RPMI8226 (cell line): ENCODE measurements at places on chromosomes 4 and X.

GRCh38 chr4:24895461-24895860, 17.4 kb downstream of the CCDC149 start:
- no peak for DNase-seq

DNA sequence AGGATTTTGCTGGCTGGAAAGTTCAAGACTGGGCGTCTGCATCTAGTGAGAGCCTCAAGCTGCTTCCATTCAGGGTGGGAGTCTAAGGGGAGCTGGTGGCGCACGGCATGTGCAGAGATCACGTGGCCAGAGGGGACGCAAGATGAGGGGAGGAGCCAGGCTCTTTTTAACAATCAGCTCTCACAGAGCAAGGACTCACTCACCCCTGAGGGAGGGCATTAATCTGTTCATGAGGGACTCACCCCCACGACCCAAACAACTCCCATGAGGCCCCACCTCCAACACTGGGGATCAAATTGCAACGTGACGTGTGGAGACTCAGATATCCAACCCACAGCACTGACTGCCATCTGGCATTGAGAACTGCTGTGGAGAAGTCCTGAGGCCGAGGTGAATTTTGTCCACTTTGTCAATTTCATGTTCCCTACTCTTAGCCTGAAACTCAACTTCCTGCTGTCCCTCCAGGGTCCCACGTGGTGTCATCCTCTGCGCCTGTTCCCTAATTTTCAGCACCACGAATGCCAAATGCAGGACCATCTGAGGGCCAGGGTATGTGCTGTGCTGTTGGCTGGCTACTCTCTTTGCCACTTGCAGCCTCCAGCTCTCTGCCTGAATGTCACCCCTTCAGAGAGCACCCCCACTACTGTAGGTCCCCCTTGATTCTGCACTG, 5.6 kb downstream of the ZFP92 start:
- DNase-seq, result no peak

- no peak for DNase-seq
These were observed 254.7 kb downstream of the PALLD start for GRCh38 chr4:168751263-168752225.

- DNase-seq, result peak; percentile 3
These were observed 110.9 kb upstream of the ANK2 start for GRCh38 chr4:112938461-112939058.

- no peak for DNase-seq
These were observed 85.6 kb downstream of the CPE start for GRCh38 chr4:165464376-165464775.

GRCh38 chr4:153013202-153013977, 77.3 kb downstream of the FHDC1 start:
- DNase-seq, result no peak

GRCh38 chr4:185210102-185210981, 944 bp downstream of the SNX25 start:
- DNase-seq, result peak; percentile 34

GRCh38 chr4:40888933-40889332, 139.2 kb downstream of the NSUN7 start:
- no peak for DNase-seq

DNA sequence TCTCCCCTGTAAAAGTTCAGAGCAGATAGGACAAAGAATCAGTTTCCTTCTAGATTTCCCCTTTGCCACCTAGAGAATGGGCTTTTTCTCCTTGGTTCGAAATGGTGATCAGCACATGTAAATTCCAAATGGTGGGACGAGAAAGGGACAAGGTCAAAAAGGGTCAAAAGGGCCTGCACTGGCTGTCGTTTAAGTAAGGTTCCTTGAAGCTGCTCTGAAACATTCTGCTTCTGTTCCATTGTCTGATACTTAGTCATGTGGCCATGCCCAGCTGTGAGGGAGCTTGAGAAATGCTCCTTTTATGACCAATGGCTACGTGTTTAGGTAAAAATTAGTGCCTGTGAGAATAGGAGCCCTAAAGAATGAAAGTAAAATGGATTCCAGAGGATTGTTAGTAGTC, 165.9 kb upstream of the CENPE start:
- no peak for DNase-seq

DNA sequence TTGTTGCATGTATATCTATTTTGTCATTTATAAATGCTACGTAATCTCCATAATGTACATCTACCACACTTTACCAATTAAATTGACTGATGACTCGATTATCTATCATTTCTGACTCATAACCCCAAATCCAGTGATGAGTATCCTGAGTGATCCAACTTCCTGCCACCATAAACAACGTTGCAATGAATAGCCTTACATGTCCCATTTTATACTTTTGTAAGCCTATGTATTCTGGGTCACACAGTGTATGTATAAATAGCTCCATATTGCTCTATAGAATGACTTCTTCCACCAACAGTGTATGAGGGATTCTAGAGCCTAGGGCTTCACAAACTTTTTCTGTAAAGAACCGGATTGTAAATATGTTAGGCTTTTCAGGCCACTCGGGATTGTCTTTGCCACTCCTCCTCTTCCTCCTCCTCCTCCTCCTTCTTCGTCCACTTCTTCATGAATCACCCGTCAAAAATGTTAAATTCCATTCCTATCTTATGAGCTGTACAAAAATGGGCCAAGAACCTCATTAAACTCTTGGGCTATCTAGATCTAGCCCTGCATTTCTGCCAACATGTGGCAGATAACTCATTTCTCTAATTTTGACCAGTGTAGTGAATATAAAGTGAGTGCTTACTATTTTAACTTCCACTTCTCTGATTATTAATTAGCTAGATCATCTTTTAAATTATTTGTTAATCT, 672.2 kb upstream of the AMOT start:
- no peak for DNase-seq

- DNase-seq, result peak; percentile 72
These were observed 517.0 kb upstream of the EPHA5 start for GRCh38 chr4:66187175-66187720.

GRCh38 chr4:138500869-138501268, 258.7 kb upstream of the SLC7A11 start:
- DNase-seq, result no peak

DNA sequence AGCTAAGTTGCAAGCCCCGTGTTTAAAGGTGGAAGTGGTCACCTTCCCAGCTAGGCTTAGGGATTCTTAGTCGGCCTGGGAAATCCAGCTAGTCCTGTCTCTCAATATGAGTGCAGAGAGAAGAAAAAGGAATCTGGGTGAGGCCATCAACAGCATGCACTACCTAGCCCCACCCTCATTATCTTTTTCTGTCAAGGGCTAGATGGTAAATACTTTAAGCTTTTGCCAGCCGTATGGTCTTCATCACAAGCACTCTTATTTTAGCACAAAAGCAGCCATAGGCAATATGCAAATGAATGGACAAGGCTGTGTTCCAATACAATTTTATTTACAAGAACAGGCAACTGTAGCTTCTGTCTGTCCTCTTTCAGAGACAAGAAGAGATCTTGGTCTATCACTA, 282.9 kb downstream of the ZNF674 start:
- DNase-seq, result no peak

DNA sequence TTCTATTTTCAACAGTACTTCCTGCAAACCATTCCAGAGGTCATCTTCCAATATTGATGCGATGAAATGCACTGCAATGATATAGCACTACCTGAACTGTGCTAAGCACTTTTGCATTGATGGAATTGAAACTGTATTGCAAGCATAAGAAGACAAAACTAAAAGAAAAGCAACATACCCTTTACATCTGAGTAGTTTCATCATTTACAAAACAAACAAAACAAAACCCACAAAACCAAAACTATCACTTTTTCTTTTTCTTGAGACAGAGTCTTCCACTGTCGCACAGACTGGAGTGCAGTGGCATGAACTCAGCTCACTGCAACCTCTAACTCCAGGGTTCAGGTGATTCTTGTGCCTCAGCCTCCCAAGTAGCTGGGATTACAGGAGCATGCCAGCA, 120.1 kb upstream of the NAP1L5 start:
- DNase-seq, result no peak

DNA sequence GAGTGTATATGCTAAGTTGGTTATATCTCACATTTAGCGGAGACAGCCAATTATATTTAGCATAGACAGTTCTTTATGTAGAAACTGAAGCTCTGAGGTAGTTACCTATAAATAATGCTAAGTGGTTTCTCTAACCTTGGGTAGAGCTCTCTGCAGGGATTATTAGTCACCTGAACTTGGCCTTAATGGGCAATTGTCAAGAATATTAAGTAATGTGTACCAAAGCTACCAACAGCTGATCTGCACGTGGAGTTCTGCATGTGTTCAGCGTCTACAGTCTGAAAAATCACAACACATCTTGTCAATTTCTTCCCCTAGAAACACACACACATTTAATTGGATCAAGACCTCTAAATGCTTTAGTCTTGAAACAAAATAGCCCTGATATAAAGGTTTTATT, 740.6 kb upstream of the FAM241A start:
- DNase-seq, result no peak

DNA sequence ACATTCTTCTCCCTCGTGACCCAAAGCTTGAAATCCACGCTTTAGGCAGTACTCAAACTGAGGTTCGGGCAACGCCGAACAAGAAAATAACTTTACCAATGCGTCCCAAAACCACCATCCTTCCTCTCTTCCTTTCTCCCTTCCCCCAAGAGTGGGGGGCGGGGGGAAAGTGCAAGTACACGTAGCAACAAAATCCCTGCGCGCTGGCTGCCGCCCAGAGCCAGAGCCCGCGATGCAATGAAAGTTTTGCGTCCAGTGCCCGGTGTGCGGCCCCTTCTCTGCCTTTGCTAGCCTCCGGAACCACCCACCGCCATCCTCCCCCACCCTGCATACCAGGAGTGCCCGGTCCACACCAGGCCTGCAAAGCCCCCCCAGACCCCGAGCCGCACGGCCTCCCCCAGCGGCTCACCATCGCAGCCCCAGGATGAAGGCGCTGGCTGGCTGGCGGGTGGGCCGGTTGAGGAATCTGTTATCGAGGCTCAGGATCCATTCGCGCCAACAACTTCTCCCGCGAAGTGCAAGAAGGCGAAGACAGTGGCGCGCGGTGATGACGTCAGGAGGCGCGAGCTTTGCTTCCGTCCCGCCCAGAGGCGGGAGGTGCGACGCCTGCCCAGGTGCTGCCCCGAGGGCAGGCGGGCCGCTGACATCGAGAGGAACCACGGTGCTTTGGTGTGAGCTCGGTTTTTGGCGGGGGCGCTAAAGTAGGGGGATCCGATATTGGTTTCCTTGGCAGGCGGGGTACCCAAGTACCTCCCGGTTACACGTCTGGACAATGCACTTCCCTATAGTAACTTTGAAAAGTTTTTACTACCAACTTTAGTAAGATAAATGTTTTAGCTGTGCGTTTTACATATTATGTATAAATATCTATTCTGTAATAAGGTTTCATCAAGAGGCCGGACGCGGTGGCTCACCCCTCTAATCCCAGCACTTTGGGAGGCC, at the start of gene RFC1:
TSS of gene RFC1 (minus strand) at position 533 of the 942 bp plus-strand sequence. CDS start at position 412, 121 bp downstream.
- DNase-seq, result peak; percentile 94

- DNase-seq, result no peak
These were observed 216.6 kb upstream of the TLL1 start for GRCh38 chr4:165656399-165656798.

DNA sequence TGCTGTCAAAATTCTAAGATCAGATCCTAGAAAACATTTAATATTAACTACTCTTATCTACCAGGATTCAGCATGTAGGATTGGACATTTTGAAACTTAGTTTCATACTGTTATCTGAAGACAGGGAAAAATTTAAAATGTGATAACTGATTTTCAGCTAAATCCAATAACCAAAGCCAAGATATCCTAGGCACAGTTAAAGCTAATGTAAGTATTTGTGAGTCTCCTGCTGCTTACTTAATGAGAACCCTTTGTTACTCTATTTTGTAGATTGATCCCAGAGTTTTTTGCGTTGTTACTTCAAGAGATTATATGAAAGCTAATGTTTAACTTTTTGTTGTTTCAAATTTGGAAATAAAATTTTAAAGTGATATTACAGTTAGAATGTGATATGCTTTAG, 2.0 kb downstream of the CPE start:
- no peak for DNase-seq

- DNase-seq, result no peak
These were observed 104.6 kb upstream of the NWD2 start for GRCh38 chr4:37139987-37140386.

DNA sequence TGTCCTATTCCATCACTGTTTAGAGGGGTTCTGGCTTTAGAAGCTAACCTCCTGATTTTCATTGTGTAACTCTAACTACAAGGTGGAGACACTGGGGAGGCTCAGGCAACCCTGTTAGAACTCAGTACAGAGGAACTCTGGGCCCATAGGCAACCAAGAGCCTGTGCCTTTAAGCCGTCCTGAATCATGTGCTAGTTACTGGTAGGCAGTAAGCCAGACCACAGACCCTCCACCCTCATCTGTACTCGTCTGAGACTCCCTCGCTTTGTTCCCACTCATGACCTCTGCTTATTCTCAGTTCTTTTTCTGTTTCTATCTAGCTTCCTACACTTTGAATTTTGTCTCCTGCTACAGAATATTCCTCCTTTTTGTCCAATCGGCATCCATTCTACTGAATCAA, 31.4 kb downstream of the TBC1D1 start:
- no peak for DNase-seq

GRCh38 chr4:178941975-178942374, 1499.7 kb upstream of the AGA start:
- DNase-seq, result no peak

GRCh38 chrX:123188081-123188480, 4.0 kb downstream of the GRIA3 start:
- DNase-seq, result no peak

DNA sequence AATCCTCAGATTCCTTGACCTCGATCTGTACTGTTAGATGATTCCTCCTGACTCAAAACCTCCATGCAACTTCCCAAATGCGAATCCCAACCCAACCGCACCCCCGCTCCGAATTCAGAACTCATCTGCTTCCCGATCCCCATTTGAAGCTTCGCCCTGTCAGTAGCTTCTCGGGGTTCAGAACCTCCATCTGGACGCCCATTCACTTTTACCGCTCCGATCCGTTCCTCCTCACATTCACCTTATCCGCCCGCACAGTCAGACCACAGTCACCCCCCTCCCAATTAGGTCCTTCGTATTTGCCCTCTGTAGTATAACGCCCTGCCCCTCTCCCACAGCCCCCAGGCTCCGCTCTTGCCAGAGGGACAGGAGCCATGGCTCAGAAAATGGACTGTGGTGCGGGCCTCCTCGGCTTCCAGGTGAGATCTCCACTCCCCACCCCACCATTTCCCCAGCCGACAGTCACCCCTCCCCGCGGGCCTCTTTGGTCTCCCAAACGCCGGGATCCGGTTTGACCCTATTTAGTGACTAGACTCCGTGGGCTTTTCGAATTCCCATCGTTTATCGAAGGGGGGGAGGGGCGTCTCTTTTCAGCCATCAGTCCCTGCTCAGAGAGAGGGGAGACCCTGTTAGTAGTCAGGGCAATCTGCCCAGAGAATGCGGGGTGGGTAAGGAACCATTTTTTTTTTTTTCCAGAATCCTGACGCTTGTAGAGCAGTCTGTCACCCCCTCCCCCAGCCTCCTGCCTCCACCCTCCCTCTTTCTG, 691 bp downstream of the MAGED1 start:
- no peak for DNase-seq

DNA sequence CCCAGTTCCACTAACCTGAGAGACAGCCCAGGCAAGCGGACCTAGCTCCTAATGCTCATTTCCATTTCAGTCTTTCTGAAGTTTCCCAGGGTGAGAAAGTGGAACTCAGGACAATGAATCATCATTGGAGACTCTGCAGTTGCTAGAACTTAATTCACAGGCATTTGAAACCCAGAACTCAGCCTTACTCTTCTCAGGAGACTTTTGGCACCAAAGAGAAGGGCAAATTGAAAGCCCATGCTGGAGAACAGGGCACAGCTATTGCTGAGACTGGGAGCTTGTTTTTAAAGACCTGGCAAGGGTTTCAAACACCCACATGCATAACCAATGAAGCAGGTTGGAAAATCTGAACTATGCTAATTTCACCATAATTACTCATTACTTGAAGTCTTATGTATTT, 36.0 kb downstream of the BST1 start:
- no peak for DNase-seq

GRCh38 chrX:70423936-70424675, 992 bp downstream of the GDPD2 start:
- no peak for DNase-seq
